A673 (cell line): ENCODE measurements at places on chromosomes 6 and 20. TPM values are rescaled to one million over a fixed set of nuclear protein-coding genes. Genes with fewer than 3 reads are reported as not detected.

The MATN4 gene
- total RNA-seq = 0.28 and 0.31 TPM in 2 replicates

The HLA-C gene
- 121 and 134 TPM in 2 replicates for total RNA-seq

The WFDC2 gene
- total RNA-seq = not detected in 2 replicates

The NOTCH4 gene
- 2.4 and 2.8 TPM in 2 replicates for total RNA-seq

The TINAG gene
- total RNA-seq = not detected in 2 replicates

The CAP2 gene
- total RNA-seq = 18.4 and 20.8 TPM in 2 replicates

The SLC35D3 gene
- total RNA-seq = not detected in 2 replicates
